Retinal pigment epithelial cell (primary cell): ENCODE measurements at places on chromosomes 5 and 9.

- DNase-seq = peak; percentile 29
These were observed 41.3 kb downstream of the ZNF366 start for GRCh38 chr5:72465601-72466563.

DNA sequence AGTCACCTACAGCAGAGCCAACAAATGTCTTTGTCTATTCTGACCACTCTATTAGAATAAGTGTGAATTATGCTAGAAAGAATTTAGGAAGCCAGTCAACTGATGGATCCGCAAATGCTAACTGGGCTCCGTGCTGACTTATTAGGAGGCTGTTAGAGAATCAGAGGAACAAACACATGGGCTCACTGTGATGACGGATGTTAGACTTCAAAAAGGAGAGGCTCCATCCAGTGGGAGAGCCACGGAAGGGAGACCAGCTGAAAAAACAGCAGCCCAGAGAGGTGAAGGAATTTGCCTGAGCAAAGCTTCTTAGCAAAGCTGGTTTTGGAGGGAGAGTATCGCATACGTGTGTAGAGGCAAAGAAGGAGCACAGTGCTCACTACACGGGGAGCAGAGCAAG is 5.8 kb upstream of the TGFBI start:
- DNase-seq = no peak

- no peak for DNase-seq
These were observed 600.8 kb upstream of the DMAC1 start for GRCh38 chr9:8400378-8400777.

DNA sequence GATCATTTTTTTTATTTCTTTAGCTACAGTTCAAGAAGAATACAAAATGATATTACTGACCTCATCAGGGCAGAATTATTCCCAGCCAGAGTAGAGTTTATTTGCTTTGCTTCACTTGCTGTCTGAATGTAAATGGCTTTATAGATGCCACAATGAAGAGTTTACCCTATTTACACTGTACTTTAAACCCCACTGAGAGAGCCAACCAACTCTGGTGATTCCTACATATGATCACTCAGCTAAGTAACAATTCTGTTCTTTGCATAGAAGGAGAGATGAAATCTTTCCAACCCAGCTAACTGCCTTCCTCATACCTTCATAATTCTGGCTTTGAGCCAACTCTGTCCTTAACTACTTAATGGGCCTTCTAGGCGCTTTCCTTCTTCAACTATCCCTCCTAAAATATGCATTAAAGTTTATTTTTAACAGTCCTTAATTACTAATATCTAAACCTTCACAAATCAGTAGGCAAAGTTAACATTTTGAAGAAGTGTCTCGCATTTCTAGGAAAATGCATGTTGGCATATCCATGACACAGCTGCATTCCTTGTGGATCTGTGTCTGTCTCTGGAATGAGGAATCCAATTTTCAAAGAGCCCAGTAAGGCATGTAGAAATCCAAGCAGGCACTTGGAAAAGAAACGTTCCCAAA is 284.8 kb upstream of the GRAMD2B start:
- peak; percentile 46 for DNase-seq

DNA sequence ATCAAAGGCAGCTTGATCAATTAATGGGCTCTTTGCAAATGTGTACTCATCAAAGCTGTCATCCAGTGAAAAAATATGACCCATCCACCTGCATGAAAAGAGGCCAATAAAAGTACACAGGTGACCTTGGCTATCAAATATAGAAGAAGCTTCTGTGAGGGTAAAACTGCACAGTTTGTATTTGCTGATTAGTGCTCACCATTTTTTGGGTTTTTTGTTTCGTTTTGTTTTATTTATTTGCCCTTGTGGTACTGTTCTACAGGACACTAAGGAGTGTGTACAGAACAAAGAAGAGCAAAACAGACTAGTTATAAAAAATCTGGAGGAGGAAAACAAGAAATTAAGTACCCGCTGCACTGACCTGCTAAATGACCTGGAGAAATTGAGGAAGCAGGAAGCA is 101.3 kb downstream of the CNTLN start:
- DNase-seq = no peak

GRCh38 chr5:39224196-39224761 is 4.9 kb upstream of the FYB1 start:
- DNase-seq = peak; percentile 90

- no peak for DNase-seq
These were observed 609.4 kb downstream of the SLCO4C1 start for GRCh38 chr5:101686536-101687157.

GRCh38 chr5:138336952-138337684 is 948 bp upstream of the FAM53C start:
- no peak for DNase-seq

- DNase-seq = no peak
These were observed 211.6 kb upstream of the MPDZ start for GRCh38 chr9:13491138-13491492.

DNA sequence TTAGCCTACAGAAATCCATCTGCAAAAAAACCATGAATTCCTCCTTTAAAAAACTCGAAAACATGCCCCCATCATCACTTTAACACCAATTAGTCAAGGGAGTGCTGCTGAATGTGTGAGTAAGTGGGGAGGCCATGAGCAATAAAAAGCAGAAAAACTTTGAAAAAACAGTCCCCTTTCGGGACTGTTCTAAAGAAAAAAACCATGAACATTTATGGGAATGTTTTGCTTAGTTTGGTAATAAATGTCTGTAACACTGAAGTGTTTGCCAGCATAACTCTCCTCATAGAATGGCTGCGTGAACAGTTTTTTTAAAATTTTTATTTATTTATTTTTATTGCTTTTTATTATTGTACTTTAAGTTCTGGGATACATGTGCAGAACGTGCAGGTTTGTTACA is 99.4 kb upstream of the TARS1 start:
- no peak for DNase-seq

GRCh38 chr5:116702776-116703175 is 128.2 kb upstream of the SEMA6A start:
- no peak for DNase-seq
